ENCODE measurements at places on chromosomes 6 and 20.

GRCh38 chr6:169074526-169074925, 179.1 kb downstream of the THBS2 start:
- no peak for DNase-seq

- DNase-seq, result no peak
Observed at GRCh38 chr6:170130771-170131241, 160.1 kb downstream of the DLL1 start.

DNA sequence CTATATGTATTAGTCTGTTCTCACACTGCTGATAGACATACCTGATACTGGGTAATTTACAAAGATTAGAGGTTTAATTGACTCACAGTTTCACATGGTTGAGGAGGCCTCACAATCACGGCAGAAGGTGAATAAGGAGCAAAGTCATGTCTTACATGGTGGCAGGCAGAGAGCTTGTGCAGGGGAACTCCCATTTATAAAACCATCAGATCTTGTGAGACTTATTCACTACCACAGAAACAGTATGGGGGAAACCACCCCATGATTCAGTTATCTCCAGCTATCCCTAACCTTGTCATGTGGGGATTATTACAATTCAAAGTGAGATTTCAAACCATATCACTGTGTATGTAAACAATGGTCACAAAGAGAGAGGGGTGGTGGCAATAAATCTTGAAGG, 6.6 kb downstream of the CST8 start:
- no peak for DNase-seq

GRCh38 chr20:39105551-39105950, 143.4 kb downstream of the DHX35 start:
- no peak for DNase-seq

GRCh38 chr6:7769702-7770101, 43.8 kb downstream of the BMP6 start:
- DNase-seq, result no peak

DNA sequence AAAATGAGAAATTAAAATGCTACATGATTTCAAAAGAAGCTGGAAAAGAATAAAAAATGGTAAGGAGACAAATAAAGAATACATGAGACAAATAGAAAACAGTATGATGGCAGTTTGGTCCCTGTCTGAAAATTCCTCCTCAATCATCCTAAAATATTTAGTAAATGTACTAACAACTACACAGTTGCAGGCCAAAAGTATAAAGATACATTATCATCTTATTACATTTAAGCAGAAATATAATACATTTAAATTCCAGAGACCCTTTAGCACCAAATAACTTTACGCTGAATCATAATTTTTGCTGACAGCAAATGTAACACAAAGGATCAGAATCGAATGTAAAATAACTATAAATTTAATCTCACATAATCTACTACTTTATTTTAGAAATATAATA, 4.4 kb downstream of the HMGCLL1 start:
- no peak for DNase-seq

- no peak for DNase-seq
Observed at GRCh38 chr6:122995921-122996793, at the start of gene CLVS2. CLVS2 (plus strand) TSS chr6:122996235; CDS start chr6:122997778, 1,543 bp downstream.

- DNase-seq, result no peak
Observed at GRCh38 chr20:44616604-44616964, 34.2 kb downstream of the PKIG start.

GRCh38 chr20:37920270-37920669, 17.3 kb downstream of the VSTM2L start:
- no peak for DNase-seq

DNA sequence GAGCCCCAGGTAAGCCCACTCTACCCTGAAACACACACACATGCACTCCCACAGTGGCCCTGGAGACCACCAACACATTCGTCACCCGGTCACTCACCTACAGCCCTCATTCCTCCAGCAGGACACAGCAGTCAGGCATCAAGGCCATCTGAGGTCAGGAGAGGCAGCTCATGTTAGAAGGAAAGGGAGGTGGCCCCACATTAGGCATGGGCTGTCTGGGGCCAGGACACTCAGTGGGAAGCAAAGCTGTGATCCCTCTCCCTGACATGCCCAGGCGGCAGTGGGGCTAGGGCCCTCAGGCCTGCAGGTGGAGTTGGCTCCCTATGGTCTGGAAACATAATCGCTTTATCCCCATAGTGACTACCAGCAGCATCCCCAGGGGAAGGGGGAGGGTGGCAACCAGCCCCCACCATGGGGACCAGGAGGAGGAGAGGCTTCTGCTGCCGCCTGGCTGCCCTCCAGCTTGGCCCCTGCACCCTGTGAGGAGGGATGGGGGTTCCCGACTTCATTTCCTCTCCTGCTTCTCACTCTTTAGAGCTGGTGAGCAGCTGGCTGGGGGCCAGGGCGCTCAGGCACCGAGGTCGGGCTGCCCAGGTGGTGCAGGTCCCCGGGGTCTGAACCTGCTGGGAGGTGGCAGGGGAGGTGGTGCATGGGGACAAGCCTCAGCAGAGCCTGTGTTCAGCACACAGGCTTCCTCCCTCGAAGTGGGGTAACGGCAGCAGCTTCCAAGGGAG, 76.6 kb upstream of the CST7 start:
- DNase-seq, result no peak

GRCh38 chr20:47691625-47692024, 93.7 kb downstream of the SULF2 start:
- DNase-seq, result no peak

DNA sequence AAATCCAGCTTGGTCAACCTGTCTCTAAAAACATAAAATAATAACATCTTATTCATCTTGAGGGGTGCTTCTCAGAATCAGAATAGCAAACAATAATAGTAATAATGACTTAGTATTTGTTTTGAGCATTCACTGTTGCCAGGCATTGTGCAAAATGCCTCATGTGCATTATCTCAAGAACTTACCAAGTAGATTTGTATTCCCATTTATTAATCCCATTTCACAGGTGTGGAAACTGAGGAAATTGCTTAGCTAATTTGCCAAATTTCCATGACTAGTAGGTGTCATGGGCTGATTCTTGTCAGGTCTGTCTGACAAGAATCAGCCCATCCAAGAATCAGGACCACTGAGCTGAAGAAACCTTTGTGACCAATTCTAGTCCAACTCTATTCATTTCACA, 5.5 kb downstream of the TTBK1 start:
- DNase-seq, result no peak

DNA sequence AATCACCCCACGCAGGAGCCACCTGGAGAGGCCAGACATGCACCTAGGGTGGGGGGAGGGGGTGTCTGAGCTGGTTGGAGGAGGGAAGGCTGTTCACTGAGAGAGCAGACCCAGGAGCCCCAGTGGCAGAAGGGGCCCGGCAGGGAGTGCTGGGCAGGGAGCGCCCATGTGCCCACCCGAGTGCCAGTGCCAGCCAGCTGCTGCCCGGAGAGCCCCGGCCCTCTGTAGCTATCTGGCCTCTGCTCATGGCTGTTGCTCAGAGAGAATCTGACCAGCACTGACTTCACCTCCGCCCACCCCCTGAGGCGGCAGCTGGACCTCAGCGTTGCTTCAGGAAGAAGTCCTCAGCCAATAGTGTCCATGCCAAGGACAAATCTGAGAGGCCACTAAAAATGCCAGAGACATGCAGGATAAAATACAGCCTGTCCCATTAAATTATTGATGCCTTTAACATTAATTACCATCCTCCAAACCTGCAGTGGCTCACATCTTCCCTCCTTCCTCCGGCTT, 22.8 kb downstream of the SLC17A9 start:
- DNase-seq, result no peak

DNA sequence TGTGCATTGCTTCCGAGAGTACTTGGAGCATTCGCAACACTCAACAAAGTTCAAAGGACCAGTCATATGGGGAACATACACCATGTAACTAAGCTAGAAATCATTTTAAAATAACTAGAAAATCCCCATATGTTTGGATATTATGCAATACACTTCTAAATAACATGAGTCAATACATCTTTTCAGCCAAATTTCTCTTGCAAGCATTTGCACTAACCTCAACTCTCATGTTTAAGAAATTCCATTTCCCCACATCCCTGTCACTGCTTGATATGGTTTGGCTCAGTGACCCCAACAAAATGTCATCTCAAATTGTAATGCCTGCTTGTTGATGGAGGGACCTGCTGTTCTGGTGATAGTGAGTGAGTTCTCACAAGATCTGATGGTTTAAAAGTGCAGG, 85.7 kb upstream of the CST7 start:
- no peak for DNase-seq

GRCh38 chr20:50283922-50284810, 93.5 kb downstream of the CEBPB start:
- DNase-seq, result no peak

- DNase-seq, result no peak
Observed at GRCh38 chr6:72650081-72650745, 28.3 kb downstream of the KCNQ5 start.

DNA sequence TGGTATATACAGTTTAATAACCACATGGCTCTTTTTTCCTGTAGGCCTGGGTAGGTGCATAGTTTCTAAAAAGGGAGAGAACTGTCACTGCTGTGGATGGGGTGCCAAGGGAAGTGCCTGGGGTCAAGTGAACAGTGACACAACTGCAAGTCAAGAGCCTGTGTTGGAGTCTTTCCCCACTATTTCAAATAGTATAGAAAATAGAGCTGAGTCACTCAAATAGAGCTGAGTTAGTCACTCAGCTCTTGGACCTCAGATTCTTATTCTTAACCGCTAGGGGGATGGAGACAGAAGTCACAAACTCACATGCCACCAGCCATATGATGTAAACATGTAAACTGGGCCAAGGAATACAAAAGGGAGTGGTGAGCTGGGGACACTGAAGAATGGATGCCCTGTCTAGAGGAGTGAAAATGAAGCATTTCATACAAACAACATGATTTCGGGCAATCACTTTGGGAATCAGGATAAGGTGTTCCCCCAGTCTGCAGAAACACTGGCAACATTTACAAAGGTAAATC, 2.1 kb downstream of the NQO2 start:
- no peak for DNase-seq

DNA sequence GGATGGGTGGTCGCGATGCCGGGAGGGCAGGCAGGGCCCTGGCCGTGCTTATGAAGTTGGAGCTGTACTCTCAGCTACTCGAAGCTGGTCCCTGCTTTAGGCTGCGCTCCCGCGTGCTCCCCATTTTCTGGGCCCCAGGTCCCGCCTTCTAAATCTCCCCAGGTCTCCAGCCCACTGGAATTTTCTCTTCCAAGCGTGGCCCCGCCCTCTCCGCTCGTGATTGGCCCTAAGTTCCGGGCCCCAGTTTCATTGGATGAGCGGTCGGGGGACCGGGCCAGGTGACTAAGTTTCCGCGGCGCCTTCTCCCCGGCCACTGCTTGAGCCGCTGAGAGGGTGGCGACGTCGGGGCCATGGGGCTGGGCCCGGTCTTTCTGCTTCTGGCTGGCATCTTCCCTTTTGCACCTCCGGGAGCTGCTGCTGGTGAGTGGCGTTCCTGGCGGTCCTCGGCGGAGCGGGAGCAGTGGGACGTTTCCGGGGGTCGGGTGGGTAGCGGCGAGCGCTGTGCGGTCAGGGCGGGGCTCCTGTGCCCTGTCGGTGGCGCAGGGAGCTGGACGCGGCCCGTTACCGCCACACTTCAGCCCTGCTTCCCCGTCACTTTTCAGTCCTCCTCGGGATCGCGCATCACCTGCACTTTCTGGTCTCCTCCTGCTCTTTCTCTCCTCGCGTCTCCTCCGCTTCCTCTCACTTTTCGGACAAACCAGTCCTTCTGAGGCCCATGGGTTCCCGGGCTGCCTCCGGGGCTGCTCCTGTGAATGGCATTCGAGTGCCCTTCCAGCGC, at the start of gene MICA:
TSS of gene MICA (plus strand) at position 313 of the 778 bp plus-strand sequence. CDS start at position 351, 38 bp downstream.
- DNase-seq, result no peak

DNA sequence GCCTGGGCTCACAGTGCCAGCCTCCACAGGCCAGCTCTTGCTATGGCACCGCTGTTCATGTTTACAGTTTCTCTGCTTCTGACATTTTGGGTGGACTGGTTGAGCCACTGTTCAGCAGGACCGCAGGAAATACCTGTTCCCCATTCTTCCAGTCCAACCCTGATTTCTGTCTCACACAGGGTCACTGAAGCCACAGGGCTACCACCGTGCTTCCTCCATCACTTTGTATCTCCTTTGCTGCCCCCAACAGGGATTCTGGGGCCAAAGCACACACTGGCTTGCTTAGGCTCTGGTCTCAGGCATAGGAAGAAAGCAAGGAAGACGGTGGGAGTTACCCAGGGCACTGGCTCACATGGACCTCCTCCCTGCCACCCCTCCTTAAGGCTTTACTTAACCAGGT, 164.5 kb downstream of the UNC5CL start:
- no peak for DNase-seq

DNA sequence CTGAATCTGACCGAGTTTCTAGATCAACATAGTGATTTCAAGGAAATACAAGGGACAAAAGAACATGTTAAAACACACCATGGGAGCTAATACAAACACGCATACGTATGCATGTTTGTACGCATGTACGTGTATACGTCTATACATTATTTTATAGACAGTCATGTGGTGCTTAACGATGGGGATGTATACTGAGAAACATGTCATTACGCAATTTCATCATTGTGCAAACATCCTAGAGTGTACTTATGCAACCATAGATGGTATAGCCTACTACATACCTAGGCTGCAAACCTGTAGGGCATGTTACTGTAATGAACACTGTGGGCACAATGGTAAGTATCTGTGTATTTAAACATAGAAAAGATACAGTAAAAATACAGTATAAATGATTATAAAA, 25.0 kb upstream of the NELFCD start:
- no peak for DNase-seq

DNA sequence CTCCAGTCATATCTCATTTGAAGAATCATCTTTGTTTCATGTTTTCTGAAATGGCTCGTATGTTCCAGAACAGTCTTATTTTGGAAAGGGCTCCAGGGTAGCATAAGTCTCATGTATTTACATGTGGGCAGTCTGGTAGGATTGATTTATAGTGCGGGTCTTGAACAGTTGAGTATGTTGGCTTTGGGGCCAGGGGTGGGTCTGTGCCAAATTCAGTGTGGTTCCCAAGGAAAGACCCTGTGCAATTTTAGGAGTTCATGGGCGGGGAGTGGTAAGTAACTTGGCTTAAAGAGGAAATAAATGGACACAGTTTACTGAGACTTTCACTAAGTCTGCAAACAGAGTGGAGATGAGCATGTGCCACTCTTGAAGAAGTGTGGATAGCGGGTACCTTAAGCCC, 7.7 kb downstream of the FNDC1 start:
- no peak for DNase-seq

- DNase-seq, result no peak
Observed at GRCh38 chr20:1805161-1805581, 90.0 kb upstream of the SIRPA start.

- no peak for DNase-seq
Observed at GRCh38 chr20:58720890-58721289, 28.3 kb downstream of the NPEPL1 start.
